ENCODE measurements at places on chromosomes 3 and 15.

DNA sequence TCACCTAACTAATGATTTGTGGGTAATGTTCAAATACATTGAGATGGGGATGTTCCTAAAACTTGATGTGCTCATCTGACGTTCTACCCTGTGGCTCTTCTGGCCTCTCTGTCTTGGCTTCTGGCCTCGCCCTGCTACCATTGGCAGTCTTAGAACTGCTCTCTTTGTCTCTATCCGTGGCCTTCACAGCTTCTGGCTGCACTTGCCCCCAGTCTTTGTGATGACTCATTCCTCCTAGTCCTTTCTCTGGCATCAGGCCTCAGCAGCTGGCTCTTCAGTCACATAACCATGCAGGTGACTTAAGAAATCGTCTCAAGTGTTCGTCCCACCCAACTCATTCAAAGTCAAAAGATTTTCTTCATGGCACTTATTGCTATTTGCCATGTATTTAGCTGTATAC, 188.1 kb downstream of the BBX start:
- DNase-seq = no peak

DNA sequence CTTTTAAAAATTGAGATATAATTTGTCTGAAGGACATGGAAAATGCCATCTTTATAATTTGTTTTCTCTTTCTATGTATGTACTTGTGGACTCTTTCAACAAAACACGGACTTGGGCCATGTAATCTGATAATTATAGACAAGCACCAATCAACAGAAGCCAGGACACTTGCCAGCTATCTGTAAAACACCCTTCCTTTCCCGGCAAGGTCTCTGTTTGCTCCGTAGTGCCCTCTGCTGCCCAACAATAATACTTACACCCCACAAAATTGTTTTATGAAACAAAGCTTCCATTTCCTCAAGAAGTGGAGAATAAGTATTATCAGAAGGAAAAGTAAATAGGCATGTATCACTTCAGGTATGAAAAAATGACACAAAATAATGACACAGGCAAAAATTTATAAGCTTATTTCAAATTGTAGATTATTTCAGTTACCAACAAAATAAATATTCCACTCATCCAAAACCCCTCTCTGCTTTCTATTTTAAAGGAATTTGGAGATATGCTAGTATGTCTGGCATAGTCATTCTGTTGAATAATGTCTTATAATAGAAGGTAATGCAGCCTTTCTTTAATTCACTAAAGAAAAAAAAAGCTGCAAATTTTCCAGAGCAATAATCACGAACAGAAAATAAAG, 32.8 kb downstream of the MYH15 start:
- DNase-seq = no peak

DNA sequence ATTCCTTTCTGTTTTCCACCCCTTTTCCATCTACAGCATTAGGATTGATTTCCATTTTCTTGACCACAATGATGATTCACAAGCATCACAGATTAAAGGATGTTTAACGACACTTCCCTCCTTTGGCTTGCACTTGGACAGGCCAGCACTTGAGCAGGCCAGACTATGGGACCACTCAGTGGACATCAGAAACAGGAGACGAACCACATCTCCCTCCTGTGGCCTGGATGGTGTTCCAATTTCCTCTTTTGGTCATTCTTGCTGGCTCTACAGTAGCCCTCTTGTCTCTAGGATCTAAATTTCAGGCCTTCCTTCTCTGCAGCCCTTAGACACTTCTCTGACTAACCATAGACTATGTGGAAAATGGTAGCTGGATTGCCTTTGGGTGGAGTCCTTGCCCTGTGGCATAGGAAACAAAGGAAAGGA, 78.8 kb upstream of the BOC start:
- no peak for DNase-seq

DNA sequence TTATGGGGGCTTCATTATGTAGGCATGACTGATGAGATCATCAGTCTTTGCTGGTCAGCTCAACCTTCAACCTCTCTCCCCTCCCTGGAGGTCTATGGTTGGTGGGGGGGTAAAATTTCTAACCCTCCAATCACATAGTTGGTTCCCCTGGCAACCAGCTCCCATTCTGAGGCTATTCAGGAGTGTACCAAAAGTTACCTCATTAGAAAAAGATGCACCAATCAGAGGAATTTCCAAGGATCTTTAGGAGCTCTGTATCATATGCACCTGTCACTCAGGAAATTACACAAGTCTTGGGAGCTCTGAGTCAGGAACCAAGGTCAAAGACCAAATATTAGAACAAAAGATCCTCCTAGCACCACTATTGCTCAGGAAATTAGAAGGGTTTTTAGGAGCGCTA, 21.4 kb upstream of the LEO1 start:
- DNase-seq = no peak
